Stimulated activated CD4-positive, alpha-beta T cell treated with anti-CD3 and anti-CD28 coated beads, Interleukin-1b, Interleukin-23, amount 100 ng/mL, for 1 hour (primary cell): ENCODE measurements at places on chromosomes 4 and X.

DNA sequence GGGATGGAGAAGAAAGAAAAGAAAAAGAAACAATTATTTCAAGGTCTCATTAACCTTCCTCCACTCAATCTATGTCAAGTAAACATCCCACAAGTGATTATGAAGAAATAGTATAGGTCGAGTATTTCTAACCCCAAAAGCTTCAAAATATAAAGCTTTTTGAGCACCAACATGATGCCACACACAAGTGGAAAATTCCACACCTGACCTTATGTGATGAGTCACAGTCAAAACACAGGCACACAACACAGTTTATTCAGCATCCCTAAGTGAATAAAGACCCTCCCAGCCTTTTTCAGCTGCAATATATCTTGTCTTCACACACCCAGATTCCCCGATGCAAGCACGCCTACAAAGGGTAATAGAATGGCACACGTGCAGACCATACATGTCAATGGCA is 51.7 kb upstream of the VEGFC start:
- no peak for DNase-seq

DNA sequence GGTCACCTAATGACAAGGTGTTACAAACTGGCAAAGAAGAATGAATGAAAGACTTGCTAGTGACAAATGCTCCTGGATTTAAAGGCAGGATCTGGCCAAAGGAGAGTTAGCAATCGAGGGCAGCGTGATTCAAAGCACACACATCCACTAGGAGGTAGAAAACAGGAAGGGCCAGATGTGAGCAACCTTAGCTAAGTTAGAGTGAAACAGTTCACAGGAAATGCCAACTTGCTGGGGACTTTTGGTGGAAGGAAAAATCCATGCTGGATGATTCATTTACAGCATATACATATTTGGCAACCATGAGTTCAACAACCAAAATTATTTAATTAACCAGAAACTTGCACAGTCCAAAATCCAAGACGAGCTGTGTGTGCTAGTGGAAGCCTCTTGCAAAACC is 276.9 kb downstream of the PTTG2 start:
- no peak for DNase-seq

DNA sequence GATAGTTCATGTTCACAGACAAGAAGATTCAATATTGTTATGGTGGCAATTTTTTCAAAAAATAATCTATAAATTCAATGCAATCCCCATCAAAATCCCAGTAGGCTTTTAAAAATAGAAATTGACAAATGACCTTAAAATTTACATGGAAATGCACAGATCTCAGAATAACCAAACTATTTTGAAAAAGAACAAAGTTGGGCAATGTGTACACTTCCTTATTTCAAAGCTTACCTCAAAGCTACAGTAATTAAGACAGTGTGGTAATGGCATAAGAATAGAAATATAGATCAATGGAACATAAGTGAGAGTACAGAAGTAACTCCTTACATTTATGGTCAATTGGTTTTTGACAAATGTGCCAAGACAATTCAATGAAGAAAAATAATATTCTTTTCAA is 39.0 kb downstream of the FRMD7 start:
- DNase-seq: no peak

GRCh38 chr4:98493296-98493695 is 165.1 kb downstream of the TSPAN5 start:
- DNase-seq: no peak

GRCh38 chr4:140116442-140117104 is 37.4 kb downstream of the MAML3 start:
- DNase-seq: no peak

GRCh38 chrX:144791298-144791697 is 456.0 kb upstream of the SPANXN1 start:
- no peak for DNase-seq

DNA sequence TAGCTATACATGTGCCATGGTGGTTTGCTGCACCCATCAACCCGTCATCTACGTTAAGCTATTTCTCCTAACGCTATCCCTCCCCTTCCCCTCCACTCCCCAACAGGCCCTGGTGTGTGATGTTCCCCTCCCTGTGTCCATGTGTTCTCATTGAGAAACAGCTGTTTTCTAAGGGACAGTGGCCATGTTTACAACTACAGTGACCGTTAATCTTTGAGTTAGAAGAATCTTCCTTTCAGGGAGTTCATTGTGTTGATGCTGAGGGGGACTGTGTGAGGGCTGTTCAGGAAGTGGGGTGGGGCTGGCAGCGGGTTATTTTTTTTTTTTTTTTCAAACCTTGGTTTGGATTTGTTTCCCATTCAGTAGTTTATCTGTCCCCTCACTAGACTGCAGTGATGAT is 179.9 kb downstream of the NHS start:
- no peak for DNase-seq

- no peak for DNase-seq
Observed at GRCh38 chr4:175874306-175874705, 62.2 kb upstream of the GPM6A start.

GRCh38 chr4:28548136-28548535 is 1687.5 kb downstream of the STIM2 start:
- no peak for DNase-seq

- DNase-seq: no peak
Observed at GRCh38 chr4:15674926-15675325, 6.7 kb upstream of the FAM200B start.

DNA sequence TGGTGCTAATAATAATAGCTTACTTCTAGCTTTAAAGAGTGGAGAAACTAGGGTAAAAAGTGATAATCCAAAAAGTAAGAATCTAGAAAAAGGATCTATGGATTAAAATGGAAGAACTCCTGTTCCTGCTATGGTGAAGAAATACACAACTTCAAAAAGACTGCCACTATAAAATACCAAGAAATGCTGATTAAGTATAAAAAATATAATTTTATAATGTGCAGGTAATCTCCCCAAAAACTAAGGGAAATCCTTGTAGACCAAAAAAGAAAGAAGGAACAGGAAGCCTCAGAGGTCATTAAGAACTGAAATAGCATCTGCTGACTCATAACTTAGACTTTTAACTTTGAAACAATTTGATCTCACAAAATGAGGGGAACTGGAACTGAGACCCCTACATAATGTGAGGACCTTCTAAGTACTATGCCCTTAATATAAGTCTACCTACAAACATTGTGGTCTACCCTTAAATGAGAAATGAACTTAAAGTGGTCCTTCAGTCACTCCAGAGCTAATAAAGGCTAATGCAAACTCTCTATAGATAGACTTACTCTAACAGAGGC is 50.6 kb upstream of the SRPX start:
- no peak for DNase-seq

DNA sequence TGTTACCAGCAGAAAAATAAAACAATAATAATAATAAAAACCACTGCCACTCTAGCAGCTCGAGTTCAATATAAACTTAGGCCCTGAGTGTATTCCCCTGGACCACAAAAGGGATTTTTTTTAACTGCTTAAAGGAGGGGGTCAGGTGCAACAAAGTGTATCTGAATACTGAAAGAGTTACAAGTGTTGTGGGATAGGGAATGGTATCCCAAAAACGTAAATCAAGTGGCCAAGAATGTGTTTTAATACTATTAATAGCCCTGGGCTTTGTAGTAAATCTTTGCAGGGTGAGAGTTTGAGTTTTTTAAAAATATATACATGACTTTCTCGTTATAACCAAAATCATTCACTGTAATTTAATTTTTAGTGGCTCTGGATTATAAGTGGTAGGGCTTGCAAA is 860.1 kb upstream of the INTU start:
- DNase-seq: no peak

DNA sequence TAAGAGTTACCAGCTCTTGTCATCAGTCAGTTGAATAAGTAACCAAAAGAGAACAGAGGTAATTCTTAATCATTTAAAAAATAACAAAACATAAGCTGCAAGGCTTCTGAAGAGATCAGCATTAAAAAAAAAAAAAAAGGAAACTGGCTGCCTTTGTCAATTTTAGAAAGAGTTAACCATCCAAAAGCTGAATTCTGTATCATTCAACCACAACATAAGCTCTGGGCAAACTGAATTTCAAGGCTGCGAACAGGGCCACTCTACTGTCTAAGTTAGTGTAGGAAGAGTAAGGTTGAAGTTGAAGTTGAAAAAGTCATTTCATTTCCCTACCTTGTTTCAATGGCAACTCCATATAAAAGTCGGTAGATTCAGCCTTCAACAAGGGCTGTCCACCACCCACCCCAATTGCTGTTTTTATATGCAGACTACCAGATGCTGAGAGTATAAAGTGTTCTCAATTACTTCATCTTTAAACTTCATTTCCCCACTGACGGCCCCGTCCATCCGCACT is 1.1 kb upstream of the LIN54 start:
- DNase-seq: no peak

DNA sequence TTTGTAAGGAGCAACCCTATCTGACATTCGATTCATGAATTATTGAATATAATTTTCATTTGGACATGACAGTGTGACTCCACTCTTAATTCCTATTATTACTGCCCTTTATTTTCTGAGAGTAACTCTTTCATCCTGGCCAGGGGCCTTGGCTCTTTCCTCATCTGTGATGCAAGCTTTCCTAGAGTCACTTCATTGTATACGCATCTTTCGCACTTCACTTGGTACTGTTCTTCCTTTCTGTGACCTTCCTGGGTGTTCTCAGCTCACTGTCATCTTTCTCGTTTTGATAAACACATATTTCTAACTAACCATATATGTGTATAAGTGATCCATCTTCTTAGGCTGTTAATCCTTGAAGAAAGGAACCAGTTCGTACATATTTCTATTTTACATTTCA is 160.3 kb downstream of the PDGFC start:
- no peak for DNase-seq

DNA sequence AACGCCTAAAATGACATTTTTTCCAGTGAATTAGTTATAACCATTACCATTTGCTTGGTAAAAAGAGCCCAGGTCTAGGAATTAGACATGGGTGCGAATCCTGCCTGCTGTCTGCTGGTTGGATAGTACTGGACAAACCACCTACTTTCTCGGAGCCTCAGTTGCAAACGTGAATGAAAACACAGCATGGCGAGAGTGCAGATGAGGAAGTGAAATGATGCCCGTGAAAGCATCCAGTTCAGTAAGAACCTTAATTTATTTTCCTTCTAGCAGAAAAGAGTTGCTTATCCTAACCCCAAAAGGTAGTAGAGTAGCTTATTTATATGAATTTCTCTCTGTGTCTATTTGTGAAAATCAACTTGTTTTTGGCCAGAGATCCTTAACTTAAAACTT is 171.4 kb upstream of the GALNT7 start:
- DNase-seq: no peak

DNA sequence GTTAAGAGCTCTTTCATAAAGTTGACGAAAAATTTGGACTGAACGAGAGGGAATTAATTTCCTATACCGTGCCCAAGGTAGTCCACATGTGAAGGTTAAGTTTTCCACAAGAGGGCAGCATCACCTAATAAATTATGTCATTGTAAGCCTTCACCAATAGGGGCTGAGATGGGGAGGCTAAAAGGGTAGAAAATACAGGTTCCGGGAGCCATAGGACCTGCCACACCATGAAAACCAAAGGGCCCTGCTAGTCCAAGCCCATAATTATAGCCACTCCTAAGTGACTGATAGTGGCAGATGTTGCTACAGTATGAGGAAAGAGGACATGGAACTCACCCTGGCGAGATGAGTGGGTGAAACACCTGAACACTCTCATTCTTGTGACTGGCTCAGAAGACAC is 122.2 kb downstream of the SHROOM4 start:
- no peak for DNase-seq

DNA sequence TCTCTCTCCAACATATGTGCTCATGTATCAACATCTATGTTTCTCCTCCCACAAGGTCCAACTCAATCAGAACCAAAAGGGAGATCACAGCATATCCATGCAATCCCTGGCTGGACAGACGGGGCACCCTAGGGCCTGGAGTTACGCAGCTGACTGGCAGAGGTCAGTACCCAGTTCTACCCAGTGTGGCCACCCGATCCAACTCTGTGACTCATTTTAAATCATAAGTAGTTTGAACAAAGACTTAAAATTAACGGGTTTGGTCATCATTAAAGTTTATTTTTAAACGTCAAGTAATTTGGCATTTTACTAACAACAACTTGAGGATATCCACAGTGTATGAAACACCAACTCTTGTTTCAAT is 59.5 kb downstream of the APBB2 start:
- DNase-seq: no peak

- no peak for DNase-seq
Observed at GRCh38 chrX:41133551-41133950, 48.3 kb downstream of the USP9X start.

DNA sequence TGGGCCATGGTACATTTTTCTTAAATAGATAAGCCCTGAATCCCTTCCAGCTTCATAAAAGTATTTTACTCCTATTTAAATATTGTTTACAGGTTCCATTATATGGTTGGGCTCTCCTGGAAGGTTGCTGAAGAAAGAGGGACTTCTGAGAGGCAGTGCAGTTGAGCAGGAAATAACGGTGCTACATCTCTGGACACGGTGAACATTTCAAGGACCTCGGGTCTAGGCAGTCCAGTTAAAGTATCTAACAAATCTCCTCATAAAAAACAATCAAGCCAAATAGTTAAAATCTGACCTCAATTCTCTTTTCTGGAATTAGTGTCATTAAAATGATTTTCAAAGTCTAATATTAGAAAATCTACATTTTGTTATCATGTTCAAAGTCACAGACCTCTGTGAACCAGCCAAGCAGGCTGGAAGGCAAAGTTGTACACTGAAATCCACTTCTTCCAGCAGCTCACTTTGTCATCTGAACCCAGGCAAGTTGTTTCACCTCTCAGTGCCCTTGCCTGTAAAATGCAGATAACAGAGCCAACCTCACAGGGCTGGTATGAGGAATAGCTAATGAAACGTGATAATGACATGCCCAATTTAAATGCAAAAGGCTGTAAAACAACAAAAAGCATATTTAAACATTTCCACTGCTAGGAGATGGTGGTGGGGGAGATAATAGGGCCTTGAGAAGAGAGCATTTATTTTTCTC is 267.0 kb upstream of the KLF3 start:
- no peak for DNase-seq

- no peak for DNase-seq
Observed at GRCh38 chrX:13005661-13006473, 31.0 kb downstream of the TMSB4X start.

DNA sequence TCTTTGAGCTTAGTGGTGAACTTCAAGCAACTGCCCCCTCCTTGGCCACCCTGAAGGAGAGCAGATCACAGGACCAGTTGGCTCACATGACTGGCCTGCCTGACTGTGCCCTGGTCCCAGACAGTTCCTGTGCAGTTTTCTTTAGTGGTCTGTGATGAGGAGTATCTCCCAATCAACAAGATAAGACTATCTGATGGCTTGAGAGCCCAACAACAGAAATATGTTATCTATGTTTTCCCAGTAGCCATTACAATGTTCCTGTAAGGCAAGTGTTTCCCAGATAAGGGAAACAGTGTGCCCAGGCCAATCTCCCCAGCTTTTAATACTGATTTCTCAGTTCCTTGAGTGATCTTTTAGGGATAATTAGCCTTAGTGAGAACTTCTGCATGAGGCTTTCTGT is 14.2 kb upstream of the TIMM8A start:
- no peak for DNase-seq

DNA sequence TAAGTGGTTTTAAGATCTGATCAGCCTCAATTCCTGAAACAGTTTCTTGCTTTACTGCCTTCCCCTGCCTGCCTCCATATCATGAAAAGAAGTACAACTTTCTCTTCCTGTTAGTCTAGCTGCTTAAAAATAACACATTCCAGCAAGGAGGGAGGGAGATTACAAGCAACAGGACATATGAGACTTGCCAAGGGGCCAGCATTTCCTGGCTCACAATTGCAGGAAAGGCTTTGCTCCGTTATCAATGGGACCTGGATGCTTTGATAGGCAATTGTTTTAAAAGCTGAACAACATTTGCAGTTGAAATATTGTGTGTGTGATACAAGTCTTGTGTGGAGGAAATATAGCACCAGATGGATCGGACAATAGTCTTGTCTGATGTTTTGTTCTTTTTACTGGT is 425.0 kb downstream of the FAT4 start:
- no peak for DNase-seq
